ENCODE measurements at places on chromosomes 16 and 17.
A peak's percentile ranks its signal among the peaks of the same experiment; 100 is the strongest.

- DNase-seq = no peak
Observed at GRCh38 chr17:42274812-42275526, 1.2 kb downstream of the STAT5B start.

- DNase-seq = no peak
Observed at GRCh38 chr17:73228748-73229236, 32.9 kb downstream of the CPSF4L start.

DNA sequence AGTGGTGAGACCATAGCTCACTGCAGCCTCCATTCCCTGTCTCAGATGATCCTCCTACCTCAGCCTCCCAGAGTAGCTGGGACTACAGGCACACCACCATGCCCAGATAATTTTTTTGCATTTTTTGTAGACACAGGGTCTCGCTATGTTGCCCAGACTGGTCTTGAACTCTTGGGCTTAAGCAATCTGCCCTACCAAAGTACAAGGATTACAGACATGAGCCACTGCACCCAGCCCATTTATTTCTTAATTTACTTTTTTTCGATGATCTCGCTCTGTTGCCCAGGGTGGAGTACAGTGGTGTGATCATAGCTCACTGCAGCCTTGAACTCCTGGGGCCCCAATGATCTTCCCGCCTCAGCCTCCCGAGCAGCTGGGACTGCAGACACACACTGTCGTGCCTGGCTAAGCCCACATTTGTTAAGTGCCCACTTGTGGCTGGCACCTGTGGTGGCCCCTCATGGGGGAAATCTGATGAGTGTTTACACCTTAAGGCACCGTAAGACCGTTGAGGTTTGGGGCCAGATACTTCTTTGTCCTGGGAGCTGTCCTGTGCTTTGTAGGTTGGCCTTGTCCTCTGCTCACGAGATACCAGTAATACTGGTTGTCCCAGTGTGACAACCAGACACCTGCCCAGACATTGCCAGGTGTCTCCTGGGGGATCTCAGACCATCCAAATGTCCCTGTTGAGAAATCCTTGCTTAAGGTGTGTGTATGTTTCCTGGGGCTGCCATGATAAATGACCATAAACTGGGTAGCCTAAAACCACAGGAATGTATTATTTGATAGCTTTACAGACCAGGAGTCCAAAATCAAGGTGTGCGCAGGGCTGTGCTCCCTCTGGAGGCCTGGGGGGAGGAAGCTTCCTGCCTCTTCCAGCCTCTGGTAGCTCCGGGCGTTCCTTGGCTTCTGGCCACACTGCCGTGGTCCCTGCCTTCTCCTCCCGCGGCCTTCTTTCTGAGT lies 141.4 kb upstream of the GSE1 start:
- DNase-seq = no peak

- DNase-seq = no peak
Observed at GRCh38 chr17:42010898-42011516, 6.2 kb downstream of the DNAJC7 start.

DNA sequence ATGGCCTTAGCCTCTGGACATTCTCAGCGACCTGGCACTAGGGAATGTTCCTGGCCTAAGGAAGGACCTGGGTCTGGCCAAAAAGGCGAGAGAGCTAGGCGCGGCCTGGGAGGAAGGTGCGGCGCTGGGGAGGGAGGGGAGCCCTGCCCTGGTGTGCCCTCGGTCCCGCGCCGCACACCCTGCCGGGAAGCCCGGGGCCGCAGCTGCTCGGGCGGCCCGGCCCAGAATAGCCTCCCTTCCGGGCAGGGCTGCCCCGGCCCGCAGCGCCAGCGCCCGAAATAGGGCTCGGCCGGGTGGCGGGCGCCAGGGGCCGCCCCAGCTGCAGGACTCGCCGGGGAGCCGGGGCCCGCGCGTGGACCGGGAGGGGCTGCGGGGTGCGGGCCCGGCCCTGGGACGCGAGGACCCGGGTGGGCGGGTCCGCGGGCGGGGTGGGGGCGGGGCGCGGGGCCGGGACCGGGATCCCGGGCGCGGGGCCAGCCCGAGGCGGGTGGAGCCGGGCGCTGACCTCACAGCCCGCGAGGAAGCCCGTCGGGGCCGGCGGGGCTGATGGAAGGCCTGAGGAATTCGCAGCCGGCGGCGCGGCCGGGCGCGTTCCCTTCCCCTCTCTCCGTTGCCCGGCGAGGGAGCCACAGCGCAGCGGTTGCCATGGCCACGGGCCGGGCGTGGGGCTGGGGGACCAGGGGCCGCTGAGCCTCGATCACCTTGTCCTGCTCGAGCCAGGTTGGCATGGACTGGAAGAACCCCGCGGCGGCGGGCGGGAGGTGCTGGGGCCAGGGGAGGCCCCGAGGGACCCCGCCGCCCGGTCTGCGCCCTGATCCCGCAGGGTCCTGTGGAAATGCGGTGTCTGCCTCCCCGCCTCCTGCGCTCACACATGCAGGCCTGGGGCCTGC lies 18.1 kb downstream of the SOCS3 start:
- no peak for DNase-seq

- no peak for DNase-seq
Observed at GRCh38 chr17:59367657-59368045, 36.2 kb downstream of the YPEL2 start.

DNA sequence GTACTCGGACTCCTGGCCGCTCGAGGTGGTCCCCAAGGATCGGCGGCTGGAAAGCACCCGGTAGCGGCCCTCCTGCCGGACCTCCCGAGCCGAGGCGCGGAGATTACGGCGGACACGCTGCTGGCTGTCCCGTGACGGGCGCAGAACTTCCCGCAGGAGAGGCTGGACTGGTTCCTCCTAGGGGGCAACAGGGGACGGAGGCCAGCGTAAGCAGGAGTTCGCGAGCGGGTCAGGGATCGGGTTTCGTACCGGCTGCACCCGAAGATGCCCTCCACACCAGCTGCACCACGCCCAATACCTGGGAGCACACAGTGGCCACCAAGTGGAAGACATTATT lies 341 bp downstream of the SLC7A6OS start:
- no peak for DNase-seq

- no peak for DNase-seq
Observed at GRCh38 chr17:42321555-42321954, 33.3 kb downstream of the STAT5A start.

DNA sequence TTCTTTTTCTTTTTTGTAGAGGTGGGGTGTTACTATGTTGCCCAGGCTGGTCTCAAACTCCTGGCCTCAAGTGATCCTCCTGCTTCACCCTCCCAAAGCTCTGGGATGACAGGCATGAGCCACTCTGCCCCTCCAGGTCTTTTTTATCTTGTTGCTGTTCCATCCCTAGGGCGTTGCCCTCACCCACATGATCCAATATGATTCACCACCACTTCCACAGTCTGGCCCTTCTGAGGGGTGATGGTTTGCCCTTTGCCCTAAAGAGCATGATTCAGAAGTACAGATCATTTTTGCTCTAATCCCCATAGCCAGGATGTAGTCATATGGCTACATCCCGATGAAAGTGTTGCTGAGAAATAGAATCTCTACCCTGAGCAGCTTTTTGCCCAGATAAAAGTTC lies 18.8 kb downstream of the STX4 start:
- DNase-seq = no peak

DNA sequence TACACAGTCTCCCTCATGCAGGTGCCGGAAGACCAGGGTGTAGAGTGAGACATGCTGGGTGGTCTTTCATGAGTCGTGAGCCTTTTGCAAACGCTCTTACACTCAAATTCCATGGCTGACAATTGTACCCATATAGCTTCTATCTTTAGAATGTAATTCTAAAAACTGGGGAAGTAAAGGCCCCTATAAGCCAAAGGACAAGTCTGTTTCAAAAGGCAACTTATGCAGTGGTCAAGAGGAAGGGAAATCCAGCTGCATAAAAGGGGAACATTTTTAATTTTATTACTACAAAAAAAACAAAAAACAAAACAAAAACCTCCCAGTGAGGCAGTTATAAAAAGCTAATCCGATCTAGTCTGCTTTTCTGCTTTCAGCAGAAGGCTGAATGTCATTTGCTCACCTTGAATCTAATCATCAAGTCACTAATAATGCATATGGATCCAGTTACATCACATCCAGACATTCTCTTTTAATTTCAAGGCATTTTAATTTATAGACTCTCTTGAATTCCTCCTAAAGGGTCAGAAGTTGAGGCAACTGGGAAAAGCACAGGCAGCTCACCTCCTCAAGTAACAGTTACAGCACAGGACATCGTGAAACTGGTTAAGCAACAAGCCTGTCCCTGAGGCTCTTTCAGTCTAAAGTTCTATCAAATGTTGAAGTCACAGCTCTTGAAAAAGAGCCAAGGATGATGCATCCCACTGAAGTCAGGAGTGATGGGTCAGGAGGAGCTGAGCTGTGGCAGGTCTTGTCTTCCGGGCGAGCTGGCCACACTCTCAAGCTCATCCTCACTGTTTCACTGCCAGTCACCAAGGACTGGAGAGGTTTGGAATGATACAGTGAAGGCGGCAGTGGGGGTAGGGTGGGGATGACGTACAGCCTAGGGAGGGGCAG lies 99.7 kb downstream of the VPS53 start:
- no peak for DNase-seq

DNA sequence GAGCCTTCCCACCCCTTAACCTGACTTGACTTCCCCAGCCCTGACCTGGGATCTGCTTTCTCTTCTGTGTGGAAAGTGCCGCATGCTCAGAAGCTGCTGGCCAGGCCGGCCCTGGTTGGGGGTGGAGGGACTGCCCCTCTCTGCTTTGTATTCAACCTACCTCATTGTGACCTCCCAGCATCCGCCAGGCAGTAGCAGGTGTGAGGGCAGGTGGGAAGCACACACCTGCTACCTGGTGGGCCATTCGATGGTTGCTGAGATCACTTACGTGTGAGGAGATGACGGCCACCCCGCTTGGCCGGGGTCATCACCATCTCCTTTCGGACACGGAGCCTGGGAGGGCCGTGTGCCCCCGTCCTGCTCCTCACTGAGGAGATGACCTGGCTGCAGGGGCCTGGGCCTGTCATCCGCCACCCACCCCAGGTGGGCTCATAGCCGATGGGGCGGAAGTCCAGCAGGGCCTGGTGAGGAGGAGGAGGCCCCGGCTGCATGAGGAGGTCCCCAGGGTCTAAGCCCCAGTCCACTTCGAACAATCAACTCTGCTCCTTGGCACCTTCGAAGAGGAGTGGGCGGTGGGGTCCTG lies 7.1 kb downstream of the CPNE7 start:
- DNase-seq = no peak

- DNase-seq = no peak
Observed at GRCh38 chr16:29892458-29892813, 6.9 kb downstream of the SEZ6L2 start.

- no peak for DNase-seq
Observed at GRCh38 chr17:78831688-78832540, 8.7 kb downstream of the USP36 start.

DNA sequence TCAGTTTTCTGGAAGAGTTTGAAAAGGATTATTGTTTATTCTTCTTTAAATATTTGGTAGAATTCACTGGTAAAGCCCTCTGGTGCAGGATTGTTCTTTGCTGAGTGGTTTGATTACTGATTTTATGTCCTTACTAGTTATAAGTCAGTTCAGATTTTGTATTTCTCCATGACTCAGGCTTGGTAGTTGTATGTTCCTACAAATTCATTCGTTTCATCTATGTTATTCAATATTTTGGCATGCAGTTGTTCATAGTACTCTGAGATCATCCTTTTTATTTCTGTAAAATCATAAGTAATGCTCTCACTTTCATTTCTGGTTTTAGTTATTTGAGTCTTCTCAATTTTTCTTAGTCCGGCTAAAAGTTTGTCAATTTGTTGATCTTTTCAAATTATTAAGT lies 58.1 kb upstream of the CRYM start:
- DNase-seq = no peak

- DNase-seq = peak; percentile 88
Observed at GRCh38 chr16:46973207-46973995, at the start of gene DNAJA2. TSS of gene DNAJA2 (minus strand) at chr16:46973674. CDS start at chr16:46973572, 102 bp downstream.

DNA sequence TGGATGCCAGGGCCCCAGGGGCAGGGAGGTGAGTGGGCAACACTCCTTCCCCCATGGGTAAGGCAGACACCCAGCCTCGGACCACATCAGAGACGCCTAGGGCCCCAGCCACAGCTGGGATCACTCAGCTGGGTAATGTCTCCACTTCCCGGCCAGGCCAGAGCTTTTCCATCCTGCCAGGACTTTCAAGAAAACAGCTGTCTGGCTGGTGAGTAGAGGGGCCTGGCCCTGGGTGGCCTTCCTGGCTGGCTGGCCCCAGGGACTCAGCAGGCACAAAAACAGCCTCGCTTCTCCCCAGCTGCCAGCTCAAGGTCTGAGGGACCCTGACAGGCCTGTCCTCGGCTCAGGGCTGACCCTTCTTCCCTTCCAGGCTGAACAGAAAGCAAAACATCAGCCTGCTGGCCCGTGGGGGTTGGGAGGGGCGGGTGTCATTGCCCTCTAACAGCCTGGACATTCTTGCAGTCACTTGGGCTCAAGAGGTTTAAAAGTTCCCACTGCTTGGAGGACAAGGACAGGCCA lies 45.3 kb upstream of the JPH3 start:
- no peak for DNase-seq

DNA sequence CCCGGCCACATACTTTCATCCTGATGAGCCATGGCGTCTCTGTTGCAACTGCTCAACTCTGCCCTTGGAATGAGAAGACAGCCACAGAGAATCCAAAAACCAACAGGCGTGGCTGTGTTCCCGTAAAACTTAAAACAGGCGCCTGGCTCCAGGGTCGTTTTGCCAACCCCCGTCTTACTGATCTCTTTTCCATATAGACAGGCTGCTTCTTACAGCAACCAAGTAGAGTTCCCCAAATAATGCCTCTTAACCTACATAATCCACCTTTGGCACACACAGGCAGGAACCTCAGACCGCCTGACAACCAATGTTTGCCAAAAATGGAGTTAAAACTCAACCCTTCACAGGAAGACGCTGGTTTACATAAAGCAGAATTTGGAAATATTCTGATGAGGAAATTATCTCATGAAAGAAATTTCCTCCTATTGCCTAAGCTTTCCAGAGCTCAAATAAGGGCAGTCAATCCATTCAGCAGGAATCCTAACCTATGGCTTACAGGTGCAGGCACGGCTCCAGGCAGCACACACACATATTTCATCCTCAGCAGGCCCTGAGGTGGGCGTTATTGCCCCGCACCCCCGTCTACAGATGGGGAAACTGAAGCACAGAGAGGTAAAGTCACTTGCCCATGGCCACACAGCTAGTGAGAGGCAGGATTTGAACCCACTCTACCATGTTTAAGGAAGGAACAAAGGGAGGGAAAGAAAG lies 35.8 kb downstream of the LITAF start:
- DNase-seq = no peak

DNA sequence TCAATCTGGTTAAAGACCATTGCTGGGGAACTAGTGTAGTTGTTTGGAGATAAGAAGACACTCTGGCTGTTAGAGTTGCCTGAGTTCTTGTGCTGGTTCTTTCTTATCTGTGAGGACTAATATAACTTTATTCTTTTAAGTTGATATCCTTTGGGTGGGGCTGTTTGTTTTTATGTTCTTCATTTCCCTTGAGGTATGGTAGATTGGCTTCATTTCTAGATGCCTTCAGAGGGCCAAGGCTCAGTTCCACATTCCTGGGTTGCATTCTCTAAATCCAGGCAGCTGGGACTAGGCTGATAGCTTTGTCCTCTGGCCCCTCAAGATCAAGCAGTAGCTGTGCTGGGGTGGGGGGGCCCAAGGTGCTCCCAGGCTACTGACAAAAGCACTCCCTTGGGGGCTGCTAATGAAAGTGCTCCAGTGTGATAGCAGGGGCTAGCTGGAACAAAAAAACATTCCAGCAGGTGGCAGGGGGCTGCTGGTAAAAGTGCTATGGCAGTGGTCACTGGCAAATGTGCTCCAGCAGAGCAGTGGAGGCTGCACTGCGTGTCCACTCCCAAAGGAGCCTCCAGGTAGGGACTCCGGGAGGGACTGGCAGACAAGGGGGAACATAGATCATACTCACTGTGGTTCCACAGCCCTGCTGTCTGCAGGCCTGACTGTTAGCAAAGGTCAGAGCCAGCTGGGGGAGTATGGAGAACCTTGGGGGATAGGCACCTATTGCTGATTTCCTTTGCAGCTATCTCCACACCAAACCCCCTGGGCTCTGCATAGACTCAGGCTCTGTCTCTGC lies 45.9 kb upstream of the KCNJ16 start:
- DNase-seq = no peak
